ENCODE measurements at places on chromosomes 6 and 20.

GRCh38 chr6:35377002-35377401 is 34.6 kb downstream of the PPARD start:
- no peak overlapping the region for H3K27ac ChIP-seq
- H3K27me3 ChIP-seq: no peaks in the 10 kb centered on the region
- no peak overlapping the region for H3K4me3 ChIP-seq
- peaks cover 7% of the 10 kb centered on the region for H3K4me1 ChIP-seq
- no peaks in the 10 kb centered on the region for H3K36me3 ChIP-seq

DNA sequence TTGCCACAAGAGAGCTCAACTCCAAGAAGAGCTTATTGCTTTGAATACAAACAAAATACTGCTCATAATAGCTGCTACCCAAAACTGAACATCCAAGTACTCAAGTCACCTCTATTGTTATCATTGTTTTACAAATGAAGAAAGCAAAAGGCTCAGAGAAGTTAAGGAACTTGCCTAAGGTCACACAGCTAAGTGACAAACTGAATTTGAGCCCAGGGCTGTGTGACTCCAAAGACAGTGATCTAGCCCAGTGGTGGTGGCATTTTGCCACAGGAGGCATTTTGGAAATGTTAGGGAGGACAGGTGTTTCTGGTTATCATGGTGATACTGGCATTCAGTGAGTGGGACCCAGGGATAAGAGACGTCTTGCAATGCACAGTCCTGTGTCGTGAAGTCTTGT is 79.5 kb downstream of the KCNB1 start:
- no peak overlapping the region for H3K27ac ChIP-seq
- H3K4me3 ChIP-seq: no peak overlapping the region
- no peaks in the 10 kb centered on the region for H3K36me3 ChIP-seq
- H3K27me3 ChIP-seq: no peaks in the 10 kb centered on the region
- no peaks in the 10 kb centered on the region for H3K4me1 ChIP-seq

DNA sequence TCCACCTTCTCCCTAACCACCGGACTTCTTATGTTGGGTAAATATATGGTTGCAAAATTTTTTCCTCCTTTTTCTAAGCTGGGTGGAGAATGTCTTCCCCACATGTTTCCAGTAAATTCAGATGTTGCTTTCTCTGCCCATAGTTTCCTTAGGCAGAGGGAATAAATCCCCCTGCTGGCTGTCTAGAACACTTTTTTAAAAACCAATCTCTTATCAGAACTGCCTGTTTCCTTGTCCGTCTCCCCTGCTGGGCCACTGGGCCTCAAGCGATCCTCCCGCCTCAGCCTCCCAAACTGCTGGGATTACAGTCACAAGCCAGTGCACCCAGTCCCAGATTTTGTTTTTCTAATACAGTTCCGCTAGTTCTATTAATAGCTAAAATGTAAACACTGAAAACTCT is 9.9 kb upstream of the WFDC2 start:
- no peaks in the 10 kb centered on the region for H3K36me3 ChIP-seq
- no peak for DNase-seq
- no peak overlapping the region for H3K27ac ChIP-seq
- no peaks in the 10 kb centered on the region for H3K4me1 ChIP-seq
- H3K27me3 ChIP-seq: no peaks in the 10 kb centered on the region

GRCh38 chr6:163327921-163328320 is 86.6 kb upstream of the QKI start:
- no peaks in the 10 kb centered on the region for H3K27me3 ChIP-seq
- peaks cover 12% of the 10 kb centered on the region for H3K4me1 ChIP-seq
- H3K36me3 ChIP-seq: no peaks in the 10 kb centered on the region
- no peak overlapping the region for H3K4me3 ChIP-seq
- no peak overlapping the region for H3K27ac ChIP-seq

DNA sequence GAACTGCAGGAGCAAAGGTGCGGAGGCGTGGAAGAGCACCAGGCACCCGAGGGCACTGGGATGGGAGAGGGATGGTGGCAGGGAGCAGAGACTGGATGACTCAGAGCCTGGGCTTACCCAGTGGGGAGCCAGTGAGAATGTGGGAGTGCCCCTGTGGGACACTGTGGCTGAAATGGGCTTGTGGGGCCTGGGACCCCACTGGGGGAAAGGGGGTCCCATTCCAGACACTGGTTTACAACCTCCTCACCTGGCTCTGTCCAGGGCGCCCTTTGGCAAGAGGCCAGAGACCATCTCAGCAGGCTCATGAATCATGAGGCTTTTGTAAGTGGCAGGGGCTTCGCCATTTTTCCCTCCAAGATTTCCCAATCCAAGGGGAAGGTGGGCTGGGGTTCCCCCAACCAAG is 124.0 kb upstream of the MAFB start:
- H3K36me3 ChIP-seq: no peaks in the 10 kb centered on the region
- H3K27me3 ChIP-seq: no peaks in the 10 kb centered on the region
- H3K4me3 ChIP-seq: no peak overlapping the region
- H3K27ac ChIP-seq: no peak overlapping the region

DNA sequence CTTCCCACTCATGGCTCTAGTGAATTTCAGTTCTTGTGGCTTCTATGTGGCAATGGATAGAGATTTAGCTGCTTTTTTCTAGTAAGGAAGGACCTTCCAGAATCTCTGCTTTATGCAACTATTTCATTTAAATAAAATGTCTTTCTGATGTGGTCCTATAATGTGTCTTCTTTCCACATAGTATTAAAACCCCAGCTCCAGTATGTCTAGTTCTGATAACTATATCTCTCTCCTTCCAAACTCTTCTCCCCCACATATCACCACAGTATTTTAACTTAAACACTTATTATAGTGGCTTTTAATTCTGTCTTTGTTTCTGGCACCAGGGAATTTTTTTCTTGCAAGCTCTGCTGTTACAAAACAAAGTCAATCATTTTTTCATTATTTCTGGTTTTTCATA is 40.6 kb upstream of the SUMO4 start:
- no peaks in the 10 kb centered on the region for H3K27me3 ChIP-seq
- no peaks in the 10 kb centered on the region for H3K36me3 ChIP-seq
- H3K4me3 ChIP-seq: no peak overlapping the region
- no peaks in the 10 kb centered on the region for H3K4me1 ChIP-seq
- H3K27ac ChIP-seq: no peak overlapping the region

DNA sequence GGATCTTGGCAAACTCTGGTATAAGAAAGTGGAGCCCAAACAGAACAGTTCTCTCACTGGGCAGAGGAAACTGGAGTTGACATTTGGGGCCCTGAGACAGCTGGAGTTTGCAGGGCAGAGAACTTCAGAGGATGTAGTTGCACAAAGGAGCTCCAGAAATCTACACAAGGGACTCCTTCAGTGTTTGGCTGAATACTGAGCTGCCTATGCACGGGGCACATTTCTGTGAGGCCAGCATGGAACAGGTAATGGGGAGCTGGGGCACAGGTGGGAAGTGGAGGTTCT is 169.3 kb downstream of the ANKRD60 start:
- H3K4me3 ChIP-seq: no peak overlapping the region
- H3K27ac ChIP-seq: no peak overlapping the region
- no peaks in the 10 kb centered on the region for H3K27me3 ChIP-seq
- H3K36me3 ChIP-seq: no peaks in the 10 kb centered on the region
- no peak for DNase-seq

GRCh38 chr6:14670806-14671205 is 553.2 kb downstream of the CD83 start:
- no peaks in the 10 kb centered on the region for H3K4me1 ChIP-seq
- no peak overlapping the region for H3K27ac ChIP-seq
- no peaks in the 10 kb centered on the region for H3K27me3 ChIP-seq

- H3K4me1 ChIP-seq: no peaks in the 10 kb centered on the region
- no peak overlapping the region for H3K4me3 ChIP-seq
- H3K36me3 ChIP-seq: no peaks in the 10 kb centered on the region
- DNase-seq: no peak
- H3K27me3 ChIP-seq: no peaks in the 10 kb centered on the region
- no peak overlapping the region for H3K27ac ChIP-seq
Observed at GRCh38 chr6:16486661-16487060, 248.3 kb downstream of the GMPR start.

DNA sequence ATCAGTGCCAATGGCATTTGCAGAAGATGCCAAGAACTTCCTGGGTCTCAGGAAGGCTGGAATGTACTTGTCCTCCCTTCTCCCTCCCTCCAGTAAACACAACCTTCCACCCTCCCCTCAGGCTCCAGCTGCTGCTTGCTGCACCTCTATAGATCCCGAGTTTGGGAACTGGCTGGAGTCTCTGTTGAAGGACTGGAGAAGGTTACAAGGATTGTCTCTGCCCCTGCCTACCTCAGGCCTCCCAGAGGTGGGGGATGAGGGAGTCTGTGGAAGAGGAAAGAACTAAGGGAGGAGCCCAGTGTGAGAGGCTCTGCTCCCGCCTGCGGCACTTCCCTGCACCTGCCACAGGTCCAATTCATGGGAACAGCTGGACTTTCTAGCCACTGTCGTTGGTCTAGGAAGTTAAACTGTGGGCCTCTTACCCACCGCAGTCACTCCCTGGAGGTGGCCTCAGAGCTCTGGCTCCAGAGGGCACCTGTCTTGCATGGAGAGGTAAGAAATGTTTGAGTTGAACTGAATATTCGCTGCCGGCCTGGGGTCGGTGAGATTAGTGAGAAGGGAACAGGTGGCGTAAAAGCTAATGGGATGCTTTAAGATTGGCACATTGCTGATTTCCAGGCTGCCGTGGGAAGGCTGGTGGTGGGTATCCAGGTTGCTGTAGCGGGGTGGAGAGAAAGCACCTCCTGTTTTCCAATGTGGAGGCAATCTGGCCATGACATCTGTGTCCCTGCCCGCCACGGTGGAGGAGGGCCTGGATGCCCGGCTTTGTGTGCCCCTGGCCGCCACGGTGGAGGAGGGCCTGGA is 54.3 kb downstream of the PPP1R14C start:
- no peaks in the 10 kb centered on the region for H3K27me3 ChIP-seq
- no peak overlapping the region for H3K27ac ChIP-seq

GRCh38 chr6:31070711-31071197 is 41.6 kb downstream of the C6orf15 start:
- H3K27ac ChIP-seq: no peak overlapping the region
- no peak overlapping the region for H3K4me3 ChIP-seq
- H3K36me3 ChIP-seq: no peaks in the 10 kb centered on the region
- DNase-seq: no peak
- H3K4me1 ChIP-seq: no peaks in the 10 kb centered on the region

- no peaks in the 10 kb centered on the region for H3K4me1 ChIP-seq
- no peak overlapping the region for H3K4me3 ChIP-seq
- H3K36me3 ChIP-seq: peaks cover 4% of the 10 kb centered on the region
- no peak for DNase-seq
- no peaks in the 10 kb centered on the region for H3K27me3 ChIP-seq
Observed at GRCh38 chr6:17845598-17845997, 138.9 kb upstream of the NUP153 start.

GRCh38 chr20:49851991-49852390 is 39.4 kb downstream of the SLC9A8 start:
- no peaks in the 10 kb centered on the region for H3K4me1 ChIP-seq
- no peak overlapping the region for H3K4me3 ChIP-seq
- H3K27ac ChIP-seq: no peak overlapping the region
- H3K36me3 ChIP-seq: peaks cover 5% of the 10 kb centered on the region
- no peak for DNase-seq

DNA sequence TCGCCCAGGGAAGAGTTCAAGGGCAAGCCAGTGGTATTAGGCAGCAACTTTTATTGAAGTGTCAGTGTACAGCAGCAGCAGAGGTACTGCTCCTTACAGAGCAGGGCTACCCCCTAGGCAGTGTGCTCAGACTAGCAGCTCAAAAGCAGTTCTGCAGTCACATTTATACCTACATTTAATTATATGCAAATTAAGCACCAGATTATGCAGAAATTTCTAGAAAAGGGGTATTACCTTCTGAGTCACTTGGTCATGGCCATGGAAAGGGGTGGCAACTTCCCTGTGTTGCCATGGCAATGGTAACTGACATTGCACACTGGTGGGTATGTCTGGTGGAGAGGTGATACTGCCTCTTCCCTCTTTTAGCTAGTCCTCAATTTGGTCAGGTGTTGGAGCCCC is 2.1 kb upstream of the ZKSCAN4 start:
- H3K4me1 ChIP-seq: peaks cover 4% of the 10 kb centered on the region
- no peak overlapping the region for H3K27ac ChIP-seq
- no peaks in the 10 kb centered on the region for H3K36me3 ChIP-seq
- no peak for DNase-seq

DNA sequence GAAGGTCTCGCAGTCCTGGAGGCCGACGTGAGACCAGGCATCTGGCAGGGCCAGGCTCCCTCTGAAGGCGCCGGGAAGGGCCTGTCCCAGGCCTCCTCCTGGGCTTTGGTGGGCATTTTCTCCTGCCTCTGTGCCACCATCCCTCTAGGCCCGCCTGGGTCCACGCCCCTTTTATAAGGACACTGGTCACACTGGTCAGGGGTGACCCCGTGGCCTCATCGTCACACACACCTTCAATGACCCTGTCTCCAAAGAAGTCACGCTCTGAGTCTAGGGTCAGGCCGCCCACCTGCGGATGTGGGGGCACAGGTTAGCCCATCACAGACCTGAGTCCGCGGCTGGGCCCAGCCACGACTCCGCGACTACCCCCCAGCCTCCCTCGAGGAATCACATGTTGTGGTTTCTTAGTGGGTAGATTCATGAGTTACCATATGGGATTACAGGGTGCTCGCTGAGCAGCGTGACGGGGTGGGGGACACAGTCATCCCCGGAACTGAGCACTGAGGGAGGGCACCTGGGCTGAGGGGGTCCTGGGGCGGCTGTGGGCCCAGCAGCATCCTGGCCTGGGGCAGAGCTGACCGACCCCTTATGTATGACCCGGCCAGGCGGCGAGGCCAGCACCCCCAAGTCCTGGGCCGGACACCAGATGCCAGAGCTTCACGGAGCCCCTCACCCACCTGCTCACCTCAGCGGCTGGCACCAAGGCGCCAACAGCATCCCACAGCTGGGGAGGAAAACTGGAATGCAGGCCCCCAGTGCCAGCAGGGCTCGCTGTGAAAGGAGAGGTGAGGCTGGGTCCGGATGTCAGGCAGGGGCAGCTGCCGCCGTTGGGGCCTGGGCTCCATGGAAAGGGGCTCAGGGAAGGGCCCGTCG is 115.9 kb downstream of the DLL1 start:
- H3K27ac ChIP-seq: no peak overlapping the region
- no peaks in the 10 kb centered on the region for H3K4me1 ChIP-seq
- no peaks in the 10 kb centered on the region for H3K36me3 ChIP-seq
- H3K27me3 ChIP-seq: no peaks in the 10 kb centered on the region
- peak; percentile 42 for DNase-seq
- no peak overlapping the region for H3K4me3 ChIP-seq

- peaks cover 16% of the 10 kb centered on the region for H3K4me1 ChIP-seq
- no peaks in the 10 kb centered on the region for H3K36me3 ChIP-seq
- H3K27me3 ChIP-seq: no peaks in the 10 kb centered on the region
- H3K4me3 ChIP-seq: no peak overlapping the region
- H3K27ac ChIP-seq: no peak overlapping the region
- DNase-seq: no peak
Observed at GRCh38 chr6:143743301-143744166, 65.8 kb downstream of the PHACTR2 start.

DNA sequence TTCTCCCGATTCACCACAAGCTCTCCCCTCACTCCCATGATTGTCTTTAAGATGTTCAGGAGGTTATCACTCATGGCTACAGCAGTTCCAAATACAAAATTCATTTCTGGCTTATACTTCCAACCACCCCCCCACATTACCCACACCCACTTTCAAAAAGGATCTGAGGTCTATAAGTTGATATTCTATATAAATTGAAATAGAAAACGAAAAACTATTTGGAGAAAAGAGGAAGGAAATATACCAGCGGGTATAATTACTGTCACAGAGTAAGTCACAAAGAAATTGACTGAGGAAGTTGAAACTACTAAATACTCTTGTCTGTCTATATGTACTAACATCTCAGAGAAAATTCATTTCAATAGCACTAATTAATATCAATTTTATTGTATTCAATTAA is 112.7 kb upstream of the TNFAIP3 start:
- H3K27me3 ChIP-seq: no peaks in the 10 kb centered on the region
- no peak overlapping the region for H3K4me3 ChIP-seq
- no peak for DNase-seq
- no peak overlapping the region for H3K27ac ChIP-seq
- H3K4me1 ChIP-seq: no peaks in the 10 kb centered on the region
